ENCODE measurements at places on chromosomes 4 and X.

DNA sequence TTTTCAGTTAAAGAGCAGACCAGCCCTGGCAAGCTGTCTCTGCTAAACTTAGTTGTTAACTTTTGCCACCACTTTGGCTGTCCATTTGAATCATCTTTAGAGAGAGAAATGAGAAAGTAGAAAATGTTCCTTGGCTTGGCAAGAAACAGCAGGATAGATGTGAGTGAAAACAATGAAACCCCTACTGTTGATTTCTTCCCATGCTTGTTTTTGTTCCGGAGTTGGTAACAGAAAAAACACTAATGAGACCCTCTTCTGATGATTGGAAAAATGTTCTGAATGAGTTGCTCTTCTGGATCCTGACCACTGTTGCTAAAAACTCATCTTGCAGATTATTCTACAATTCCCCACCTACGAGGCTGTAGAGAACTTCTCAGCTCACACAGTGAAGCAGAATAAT lies 203.3 kb downstream of the MAPK10 start:
- no peak for DNase-seq

- DNase-seq, result no peak
Observed at GRCh38 chrX:52337410-52337809, 31.4 kb upstream of the XAGE2 start.

DNA sequence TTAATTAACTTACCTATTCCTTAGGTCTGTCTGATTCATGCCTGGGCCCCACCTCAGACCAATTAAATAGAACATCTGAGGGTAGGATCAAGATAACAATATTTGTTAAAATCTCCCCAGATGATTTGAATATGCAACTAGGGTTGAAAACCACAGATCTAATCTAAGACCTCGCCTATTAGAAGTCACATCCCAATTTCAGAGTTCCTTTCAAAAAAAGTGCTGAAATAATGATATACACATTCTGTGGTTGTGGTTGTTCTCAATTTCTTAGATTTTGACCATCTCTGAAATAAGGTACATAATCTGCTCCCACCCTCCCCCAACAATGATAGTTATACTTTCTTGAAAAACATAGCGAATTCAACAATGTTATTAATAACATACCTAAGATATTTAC lies 27.7 kb downstream of the NIPAL1 start:
- DNase-seq, result no peak

GRCh38 chrX:110399497-110399896 lies 40.8 kb downstream of the RTL9 start:
- DNase-seq, result no peak

- DNase-seq, result no peak
Observed at GRCh38 chr4:88610771-88611170, 18.5 kb downstream of the HERC3 start.

Data from choroid plexus epithelial cell (primary cell).